ENCODE measurements at places on chromosomes 1 and 21.

GRCh38 chr1:208917723-208918122 is 665.8 kb upstream of the CAMK1G start:
- DNase-seq = no peak

- DNase-seq = peak; percentile 21
Measured at GRCh38 chr1:98556521-98557158, 104.9 kb upstream of the SNX7 start.

DNA sequence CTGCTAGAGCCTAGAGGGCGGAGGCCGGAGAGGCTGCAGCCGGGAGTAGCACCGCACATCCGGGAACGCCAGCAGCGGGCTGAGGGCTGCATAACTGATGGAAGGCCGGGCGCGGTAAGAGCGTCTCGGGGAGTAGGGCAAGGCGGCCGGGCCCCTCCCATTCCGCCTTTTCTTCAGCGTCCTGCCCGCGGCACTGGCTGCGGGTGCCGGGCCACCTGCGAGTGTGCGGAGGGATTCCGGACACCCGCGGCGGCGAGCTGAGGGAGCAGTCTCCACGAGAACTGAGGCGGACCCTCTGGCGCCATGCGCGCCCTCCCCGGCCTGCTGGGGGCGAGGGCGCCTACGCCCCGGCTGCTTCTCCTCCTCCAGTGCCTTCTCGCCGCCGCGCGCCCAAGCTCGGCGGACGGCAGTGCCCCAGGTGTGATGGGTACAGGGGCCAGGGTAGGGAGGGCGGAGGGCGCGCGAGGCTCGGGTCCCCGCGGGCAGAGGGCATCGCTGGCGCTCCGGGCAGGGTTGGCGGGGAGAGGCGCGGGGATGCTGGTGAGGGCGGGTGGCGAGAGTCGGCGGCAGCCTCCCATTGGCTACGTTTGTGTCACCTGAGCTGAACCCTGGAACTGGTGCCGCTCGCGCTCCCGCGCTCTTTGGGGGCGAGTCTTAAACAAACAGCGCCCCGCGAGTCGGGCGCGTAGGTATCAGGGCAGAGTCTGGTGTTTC is 334.4 kb downstream of the SRGAP2C start:
- DNase-seq = no peak

DNA sequence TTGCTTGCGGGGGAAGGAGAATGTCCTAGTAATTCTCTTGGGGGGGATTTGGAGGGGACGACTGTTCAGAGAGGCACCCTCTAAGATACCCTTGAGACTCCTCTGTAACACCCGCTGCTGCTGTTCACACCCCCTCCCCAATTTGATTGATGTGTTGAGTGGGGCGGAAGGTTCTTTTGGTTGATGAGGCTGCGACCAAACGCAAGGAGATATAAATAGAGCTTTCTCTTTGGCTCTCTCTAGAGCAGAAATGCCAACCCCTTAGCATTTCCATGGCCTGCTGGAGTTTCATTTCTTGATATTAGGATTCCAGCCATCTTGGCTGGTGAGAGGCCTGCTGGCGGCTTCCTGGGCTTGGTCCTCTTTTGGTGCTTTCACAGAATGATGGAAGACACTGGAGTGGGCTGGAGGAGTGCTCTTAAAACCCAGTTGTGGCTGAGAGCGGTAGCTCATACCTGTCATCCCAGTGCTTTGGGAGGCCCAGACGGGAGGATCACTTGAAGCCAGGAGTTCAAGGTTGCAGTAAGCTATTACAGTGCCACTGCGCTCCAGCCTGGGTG is 2.0 kb downstream of the PIK3CD start:
- DNase-seq = no peak

GRCh38 chr1:8870103-8870502 is 8.4 kb downstream of the ENO1 start:
- DNase-seq = no peak

- no peak for DNase-seq
Measured at GRCh38 chr1:185920602-185921001, 186.4 kb downstream of the HMCN1 start.

- no peak for DNase-seq
Measured at GRCh38 chr21:34945288-34945687, 103.8 kb downstream of the RUNX1 start.

DNA sequence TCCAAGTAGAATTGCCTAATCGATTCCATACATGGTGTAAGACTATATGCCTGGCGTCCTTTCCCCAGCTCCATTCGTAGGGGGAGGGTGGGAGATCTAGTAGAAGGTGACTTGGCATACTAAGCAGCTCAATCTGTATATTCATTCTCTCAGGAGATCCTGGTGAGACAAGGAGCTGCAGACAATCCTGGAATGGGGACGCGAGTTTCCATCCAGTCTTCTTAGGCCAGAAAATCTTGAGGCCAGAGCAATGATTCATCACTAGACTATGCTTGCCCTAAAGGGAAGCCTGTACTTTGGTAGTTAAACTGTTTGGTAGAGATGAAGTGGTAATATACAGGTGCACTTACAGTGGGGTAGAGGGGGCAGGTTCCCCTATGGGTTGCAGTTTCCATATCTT is 468.7 kb downstream of the ADGRL2 start:
- DNase-seq = no peak

GRCh38 chr1:12339396-12339795 is 109.6 kb downstream of the VPS13D start:
- DNase-seq = no peak

DNA sequence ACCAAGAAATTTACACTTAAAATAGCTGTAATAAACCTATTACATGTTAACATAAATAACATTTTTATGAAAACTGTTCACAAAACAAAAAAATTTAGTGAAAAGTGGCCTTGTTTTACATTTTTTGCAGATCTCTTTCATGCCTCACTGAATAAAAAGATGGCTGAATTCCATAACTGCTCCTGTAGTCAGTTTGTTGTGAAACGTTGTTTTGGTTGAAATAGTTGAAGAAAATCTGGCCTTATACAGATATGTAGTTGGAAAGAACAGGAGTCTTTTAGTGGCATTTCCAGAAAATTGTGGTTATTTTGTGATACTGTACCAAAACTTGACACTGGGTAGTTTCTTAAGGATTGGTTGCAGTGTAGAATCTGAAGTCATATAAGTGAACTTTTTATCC is 18.1 kb downstream of the ITSN1 start:
- DNase-seq = peak; percentile 69

- no peak for DNase-seq
Measured at GRCh38 chr1:66386712-66387111, 147.2 kb upstream of the SGIP1 start.

GRCh38 chr1:164781972-164782371 is 223.0 kb downstream of the PBX1 start:
- no peak for DNase-seq

DNA sequence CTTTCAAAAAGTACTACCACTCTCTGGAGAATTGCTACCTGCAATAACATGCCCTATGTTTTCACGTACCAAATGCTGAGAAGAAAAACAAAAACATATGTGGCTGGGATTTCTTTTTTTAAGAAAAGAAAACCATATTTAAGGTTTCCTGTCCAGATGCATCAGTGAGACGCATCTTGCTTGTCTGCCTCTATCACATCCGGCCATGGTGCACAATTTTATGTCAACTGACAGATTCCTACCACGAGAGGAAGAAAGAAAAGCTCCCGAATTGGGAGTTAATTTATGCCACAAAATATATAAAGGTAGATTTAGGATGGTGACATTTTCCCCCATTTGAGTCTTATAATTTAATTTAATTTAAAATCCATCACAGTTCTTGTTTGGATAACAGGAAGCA is 62.3 kb upstream of the COL24A1 start:
- DNase-seq = no peak

DNA sequence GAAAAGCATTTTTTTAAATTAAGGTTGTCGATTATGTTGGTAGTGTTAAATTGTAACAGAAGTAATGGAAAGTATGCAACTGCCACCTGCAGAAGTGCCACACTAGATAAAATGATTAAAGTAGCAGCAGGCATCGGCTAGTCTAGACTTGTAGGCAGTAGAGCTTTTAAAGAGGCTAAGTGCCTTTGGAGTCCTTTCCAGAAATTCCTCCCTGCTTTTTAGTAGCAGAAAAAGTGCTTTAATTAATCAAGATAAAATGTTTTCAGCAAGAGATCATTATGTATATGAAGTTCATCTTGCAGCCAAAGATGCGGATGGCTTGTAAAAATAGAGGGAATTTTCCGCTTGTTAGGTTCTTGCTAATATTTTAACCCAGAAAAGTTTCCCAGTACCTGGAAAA is 87.1 kb upstream of the LRRC8D start:
- no peak for DNase-seq

GRCh38 chr1:234624724-234625117 is 14.7 kb upstream of the IRF2BP2 start:
- DNase-seq = no peak

- DNase-seq = no peak
Measured at GRCh38 chr1:205792961-205793673, 17.8 kb upstream of the RAB29 start.

DNA sequence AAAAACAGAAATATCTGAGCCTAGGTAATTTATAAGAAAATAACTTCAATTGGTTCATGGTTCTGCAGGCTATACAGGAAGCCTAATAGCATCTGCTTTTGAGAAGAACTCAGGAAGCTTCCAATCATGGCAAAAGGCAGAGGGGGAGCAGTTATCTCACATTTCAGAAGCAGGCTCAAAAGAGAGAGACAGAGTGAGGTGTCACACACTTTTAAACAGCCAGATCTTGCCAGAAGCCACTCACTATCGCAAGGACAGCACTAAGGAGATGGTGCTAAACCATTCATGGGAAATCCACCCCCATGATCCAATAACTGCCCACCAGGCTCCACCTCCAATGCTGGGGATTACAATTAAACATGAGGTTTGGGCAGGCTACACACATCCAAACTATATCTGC is 25.5 kb downstream of the RGS18 start:
- DNase-seq = no peak

GRCh38 chr1:51439053-51439452 is 80.0 kb downstream of the EPS15 start:
- no peak for DNase-seq

DNA sequence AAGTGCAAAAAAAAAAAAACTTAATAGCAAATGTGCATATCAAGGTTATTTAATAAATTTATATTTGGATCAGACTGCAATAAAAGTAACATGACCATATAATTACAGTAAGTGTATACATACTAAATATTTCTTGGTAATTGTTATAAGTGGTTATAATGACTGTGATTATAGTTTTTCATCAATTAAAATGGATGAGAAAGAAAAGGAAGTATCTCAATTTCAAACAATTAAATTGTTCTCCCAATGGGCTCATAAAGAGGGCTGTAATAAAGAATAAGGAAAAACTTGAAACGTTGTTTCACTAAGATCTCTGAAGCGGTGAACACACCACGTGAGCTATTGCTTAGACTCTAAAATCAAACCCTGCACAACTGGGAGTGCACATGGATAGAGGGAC is 104.1 kb downstream of the CDC42BPA start:
- DNase-seq = no peak

- DNase-seq = no peak
Measured at GRCh38 chr1:209879539-209879938, 51.8 kb downstream of the UTP25 start.

- no peak for DNase-seq
Measured at GRCh38 chr1:192108161-192108560, 50.1 kb upstream of the RGS18 start.

DNA sequence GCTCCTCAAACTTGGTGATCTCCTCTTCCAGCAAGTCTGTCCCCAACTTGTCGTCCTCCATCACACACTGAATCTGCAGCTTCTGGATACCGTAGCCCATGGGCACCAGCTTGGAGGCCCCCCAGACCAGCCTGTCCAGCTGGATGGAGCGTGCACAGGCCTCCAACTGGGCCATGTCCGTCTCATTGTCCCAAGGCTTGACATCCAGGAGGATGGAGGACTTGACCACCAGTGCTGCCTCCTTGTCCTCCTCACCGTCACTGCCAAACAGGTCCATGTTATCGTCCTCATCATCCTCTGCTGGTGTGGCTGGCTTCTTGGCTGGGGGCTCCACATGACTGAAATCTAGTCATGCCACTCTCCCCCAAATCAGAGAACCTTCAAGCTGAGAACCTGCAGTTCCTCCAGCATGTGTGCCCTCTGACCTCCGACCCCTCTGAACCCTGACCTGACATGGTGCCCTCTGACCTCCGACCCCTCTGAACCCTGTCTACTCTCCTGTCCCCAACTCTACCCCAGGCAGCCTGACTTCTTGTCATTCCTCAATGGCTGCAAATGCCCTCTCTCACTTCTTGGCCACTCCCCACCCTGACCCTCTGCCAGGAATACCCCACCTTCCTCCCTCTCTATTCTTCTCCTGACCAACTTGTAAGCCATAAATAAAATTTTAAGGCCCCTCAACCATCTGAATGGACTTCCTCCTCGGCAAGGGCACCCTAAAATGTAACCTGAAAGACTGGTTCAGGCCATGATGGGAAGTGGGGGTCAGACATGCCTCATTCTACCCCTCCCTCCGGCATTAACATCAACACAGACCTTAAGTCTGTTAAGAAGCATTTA is 275.7 kb upstream of the C1orf174 start:
- DNase-seq = no peak

- no peak for DNase-seq
Measured at GRCh38 chr21:41804381-41804780, 37.5 kb upstream of the RIPK4 start.

DNA sequence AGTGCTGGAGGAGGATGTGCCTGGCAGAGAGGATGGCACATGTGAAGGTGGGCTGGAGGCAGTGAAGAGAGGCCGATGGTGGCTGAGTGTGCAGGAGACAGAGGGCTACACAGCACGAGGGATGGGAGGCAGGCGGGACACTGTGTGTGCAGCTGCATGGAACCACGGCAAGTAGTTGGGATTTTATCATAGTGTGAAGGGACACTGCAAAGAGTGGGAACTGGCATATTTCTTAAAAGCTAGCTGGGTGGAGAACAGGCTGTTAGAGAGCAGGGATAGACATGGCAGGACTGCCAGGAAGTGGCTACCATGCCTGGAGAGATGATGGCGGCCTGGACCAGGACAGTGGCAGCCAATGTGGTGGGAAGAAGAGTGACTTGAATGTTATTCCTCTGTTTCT is 102.4 kb upstream of the TLR5 start:
- no peak for DNase-seq

DNA sequence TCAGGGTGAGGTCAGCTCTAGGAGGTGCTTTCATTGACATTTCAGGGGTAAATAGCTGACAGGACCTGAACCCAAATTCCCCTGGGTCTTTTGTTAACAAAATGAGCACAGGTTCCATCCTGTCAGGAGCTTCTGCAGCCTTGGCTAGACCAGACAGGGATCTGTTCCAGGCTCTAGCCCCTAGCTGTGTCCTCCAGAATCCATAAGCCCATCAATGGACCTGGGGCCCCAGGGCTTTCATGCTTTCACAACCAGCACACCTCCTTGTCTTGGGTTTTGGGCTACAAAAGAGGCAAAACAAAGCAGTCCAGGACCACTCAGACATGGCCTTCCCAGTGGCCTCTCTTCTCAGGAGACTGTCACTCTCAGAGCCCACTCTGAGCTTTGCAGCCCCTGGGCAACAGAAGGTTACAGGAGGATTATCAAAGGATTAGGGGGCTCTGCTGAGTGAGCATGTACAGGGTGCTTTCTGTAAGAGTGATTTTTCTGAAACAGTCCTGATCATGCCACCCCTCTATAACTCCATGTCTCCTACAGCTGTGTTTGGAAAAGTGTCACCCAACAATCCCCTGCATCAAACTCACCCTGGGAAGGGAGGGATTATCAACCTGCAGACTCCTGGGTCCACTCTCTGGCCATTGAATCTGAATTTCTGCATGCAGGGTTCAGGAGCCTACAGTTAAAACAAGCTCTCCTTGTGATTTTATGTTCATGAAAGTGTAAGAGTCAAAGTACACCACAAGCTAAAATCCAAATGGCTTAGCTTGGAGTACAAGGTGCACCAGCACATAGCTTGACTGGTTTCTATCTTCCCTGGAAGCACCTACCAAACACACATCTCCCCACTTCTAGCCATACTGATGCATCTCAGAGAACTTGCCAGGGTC is 67.7 kb upstream of the GCLM start:
- DNase-seq = no peak

Data from AG10803 (cell line).